Astrocyte (in vitro differentiated cells and primary cell): ENCODE measurements at places on chromosomes 12 and 14.
A peak's percentile ranks its signal among the peaks of the same experiment; 100 is the strongest.

DNA sequence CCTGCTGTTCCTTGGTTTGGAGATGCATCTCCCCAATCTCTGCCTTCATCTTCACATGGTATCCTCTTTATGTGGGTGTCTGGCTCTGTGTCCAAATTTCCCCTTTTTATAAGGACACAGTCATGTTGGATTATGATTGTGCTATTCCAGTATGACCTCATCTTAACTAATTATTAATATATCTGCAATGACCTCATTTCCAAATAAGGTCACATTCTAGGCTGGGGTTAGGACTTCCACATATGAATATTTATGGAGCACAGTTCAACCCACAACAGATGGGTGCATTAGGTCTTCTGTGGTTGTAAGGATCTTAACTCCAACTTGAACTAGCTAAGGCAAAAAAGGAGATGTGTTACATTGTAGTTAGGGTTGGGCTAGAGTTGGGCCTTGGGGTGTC lies 69.4 kb downstream of the ADCK1 start:
- no peak for DNase-seq

DNA sequence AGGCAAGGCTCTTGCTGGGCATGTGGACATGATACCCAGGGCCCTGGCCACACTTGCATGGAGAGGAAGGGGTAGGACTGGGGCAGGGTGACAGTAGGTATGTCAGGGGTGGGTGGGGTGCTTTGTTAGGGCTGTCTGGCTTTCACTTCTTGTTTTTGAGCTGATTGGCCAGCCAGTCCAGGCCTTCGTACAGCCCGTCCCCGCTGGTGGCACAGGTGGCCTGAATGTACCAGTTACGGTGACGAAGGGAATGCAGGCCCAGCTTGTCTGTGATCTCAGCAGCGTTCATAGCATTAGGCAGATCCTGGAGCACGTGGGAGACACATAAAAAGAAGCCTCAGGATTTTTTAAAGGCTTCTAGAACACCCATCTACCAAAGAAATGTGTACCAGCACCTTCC lies 13.5 kb upstream of the FKBP11 start:
- DNase-seq = no peak

DNA sequence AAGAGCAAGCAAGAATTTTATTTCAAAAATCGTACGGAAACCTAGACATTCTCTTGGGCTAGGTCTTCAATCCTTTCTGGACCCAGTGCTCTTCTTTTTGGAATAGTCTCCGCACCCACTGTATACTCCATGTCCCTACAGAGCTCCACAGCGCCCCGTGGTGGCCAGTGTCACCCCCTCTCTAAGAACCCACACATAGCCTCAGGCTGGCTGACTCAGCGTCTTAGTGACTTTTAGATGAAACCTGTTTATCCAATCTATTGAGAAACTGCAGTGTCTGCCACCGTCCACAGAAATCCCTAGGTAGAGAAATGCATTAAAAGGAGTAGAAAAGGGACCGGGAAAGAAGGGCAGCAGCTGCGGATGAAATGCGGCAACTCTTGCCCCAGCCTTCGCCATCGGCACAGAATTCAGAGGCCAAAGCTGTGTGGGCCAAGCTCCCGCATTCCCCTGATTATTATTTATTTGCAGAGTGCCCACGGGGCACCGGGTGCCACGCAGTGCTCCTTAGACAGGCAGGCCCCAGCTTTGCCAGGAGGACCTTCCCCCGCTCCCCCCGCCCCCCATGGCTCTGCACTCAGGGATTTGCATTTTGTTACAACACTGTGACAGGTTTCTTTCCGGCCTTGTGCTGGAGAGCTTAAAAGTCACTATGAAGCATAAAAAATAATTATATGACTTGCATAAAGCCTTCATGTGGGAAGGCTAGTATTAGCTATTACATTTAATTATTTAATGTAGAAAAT lies 170.1 kb upstream of the FKBP4 start:
- DNase-seq = peak; percentile 3

GRCh38 chr12:68899251-68899771 lies 33.7 kb downstream of the CPM start:
- DNase-seq = peak; percentile 90

GRCh38 chr12:15320881-15321280 lies 1.4 kb upstream of the PTPRO start:
- no peak for DNase-seq

DNA sequence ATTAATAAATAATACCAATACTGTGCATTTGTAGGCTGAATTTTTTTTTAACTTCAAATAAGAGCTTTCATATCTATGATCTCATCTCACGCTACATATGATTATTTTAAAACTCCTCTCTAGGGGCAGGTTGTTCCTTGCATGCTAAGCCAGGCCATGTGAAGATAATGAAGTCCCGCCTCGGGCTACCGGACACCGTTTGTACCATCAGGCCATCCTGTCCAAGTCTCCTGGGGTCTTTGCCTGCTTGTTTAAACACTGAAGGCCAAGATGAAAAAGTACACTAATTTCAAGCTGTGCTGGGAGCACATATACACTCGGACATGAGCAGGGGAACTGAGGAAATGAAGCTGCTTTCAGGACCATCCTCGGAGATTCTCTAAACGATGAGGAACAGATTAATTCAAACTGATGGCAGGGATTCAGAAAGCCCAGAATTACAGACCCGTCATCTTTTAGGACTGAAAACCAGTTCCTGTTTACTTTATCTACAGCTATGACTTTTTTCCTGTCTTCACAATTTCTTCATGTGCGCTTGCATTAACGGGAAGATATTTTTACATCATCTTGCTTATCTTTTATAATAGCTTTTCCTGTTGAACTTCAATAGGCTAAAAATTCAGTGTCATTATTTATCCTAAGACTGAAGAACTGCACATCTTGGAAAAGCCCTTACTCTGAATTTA lies 6.3 kb upstream of the ABHD12B start:
- DNase-seq = no peak

DNA sequence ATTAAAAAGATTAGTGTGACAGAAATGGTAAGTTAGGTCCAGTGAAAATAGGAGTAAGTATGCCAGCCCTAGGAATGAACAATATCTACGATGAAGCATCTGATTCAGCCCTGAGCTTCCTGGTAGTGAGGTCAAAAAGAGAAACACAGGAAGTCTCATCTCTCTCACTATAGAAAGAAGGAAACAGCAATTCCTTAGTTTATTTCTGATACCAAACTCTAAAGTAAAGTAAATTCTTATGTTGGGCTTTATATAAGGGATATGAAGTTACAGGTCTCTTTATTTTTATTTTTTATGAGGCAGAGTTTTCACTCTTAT lies 76.7 kb upstream of the RFLNA start:
- DNase-seq = no peak

DNA sequence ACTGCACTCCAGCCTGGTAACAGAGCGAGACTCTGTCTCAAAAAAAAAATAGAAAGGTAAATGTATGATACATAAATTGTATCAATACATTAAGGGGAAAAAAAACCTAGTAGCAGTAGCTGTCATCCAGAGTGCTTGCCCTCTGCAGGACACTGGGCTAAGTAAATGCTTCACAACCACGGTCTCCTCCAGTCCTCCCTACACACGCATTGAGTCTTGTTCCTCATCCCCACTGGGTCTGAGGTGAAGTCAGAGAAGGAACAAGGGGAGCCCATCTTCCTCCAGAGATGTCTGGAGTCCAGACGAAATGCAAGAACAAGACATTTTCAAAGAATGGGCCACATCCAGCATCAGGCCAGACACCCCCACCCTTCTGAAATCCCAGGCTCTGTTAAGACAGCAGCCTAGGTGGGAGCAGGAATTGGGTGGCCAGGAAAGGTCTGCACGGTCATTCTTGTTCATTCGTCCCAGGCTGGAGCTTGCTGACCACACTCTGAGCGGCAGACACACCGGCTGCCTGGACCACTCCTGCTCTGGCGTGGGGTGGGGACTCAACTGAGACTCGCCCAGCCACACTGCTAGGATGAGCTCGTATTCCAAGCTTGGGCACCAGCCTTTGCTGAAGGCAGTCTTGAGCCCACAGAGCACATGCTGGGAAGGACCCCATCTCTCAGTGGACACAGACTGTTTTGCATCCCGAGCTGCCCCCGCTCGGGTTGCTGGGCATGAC lies 45.5 kb downstream of the CHGA start:
- DNase-seq = no peak

DNA sequence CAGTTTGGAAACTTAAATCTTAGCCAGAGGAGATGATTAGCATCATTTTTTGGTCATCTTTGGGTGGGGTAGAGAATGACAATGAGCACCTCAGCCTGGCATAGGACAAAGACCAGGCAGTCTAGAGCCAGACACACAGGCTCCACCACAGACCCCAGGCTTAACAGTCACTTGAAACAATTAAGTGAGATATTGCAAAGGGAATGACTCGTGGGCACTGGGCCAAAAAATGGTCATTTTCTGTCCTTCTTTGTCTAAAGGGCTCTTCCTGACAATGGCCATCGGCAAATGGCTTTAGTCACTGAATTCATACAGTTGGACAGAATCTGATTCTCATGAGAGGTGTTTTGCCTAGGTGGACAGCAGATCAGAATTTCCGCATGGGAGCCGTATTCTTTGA lies 78.0 kb upstream of the DICER1 start:
- DNase-seq = no peak

GRCh38 chr12:6088921-6089747 lies 35.3 kb downstream of the VWF start:
- DNase-seq = peak; percentile 62

GRCh38 chr12:92612611-92613010 lies 90.2 kb upstream of the PLEKHG7 start:
- DNase-seq = no peak

DNA sequence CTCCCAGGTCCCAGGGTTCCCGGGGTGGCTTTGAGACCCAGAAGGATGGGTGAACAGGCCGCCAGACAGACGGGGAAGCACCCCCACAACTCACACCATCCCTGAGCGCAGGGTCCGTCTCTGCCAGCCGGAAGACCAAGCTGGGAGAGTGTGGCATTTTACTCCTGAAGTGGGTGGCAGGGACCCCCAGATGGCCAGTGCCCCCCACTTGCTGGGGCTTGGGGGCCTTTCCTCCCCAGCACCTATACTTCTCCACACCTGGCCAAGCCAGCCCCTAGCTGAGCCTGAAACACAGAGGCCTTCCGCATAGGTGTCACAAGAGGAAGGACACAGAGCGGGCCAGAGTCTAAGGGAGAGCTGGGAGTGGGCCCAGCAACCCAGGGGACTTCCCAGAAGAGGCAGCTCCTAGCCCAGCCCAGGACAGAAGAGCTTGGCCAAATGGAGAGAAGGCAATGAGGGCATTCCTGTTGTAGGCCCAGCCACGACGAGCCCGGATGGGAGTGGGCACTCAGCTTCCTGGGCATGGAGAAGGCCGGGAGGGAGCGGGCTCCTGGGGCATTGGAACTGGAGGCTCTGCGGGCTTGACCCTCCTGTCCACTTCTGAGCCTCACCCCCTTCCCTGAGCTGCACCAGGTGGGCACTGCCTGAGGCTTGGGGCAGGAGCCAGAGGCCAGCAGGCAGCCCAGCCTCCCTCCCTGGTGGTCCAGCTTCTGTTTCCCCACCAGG lies 3.3 kb downstream of the AHNAK2 start:
- DNase-seq = no peak

- no peak for DNase-seq
Measured at GRCh38 chr12:21577516-21577915, 27.1 kb downstream of the GYS2 start.

- peak; percentile 44 for DNase-seq
Measured at GRCh38 chr12:2834581-2835491, at the start of gene NRIP2. TSS of gene NRIP2 (minus strand) at chr12:2835035. CDS start at chr12:2834983, 52 bp downstream.

GRCh38 chr14:48876806-48877340 lies 709.3 kb downstream of the RPS29 start:
- DNase-seq = no peak

DNA sequence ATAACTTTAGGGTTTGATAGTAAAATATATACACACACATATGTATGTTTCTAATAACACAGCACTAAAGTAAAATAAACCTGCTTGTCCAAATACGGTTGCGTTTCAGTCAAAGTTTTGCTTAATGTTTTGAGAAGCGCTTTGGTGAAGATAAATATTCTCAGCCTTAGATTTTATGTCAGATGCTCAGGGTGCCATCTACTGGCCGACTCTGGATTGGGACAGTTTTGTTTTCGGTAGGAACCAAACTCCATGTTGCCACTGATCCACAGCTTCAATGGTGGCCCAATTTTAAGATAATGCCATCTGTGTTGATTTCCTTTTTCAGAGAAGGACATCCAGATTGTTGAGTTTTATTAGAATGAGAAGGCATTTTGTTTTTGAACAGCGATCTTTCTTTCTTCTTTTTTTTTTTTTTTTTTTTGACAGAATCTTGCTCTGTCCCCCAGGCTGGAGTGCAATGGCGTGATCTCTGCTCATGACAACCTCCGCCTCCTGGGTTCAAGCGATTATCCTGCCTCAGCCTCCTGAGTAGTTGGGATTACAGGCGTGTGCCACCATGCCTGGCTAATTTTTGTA lies 43.1 kb downstream of the LLPH start:
- peak; percentile 45 for DNase-seq

GRCh38 chr12:7872566-7873319 lies at the start of gene SLC2A14:
TSS of gene SLC2A14 (minus strand) at chr12:7872915. CDS start at chr12:7869880, 3,035 bp downstream.
- DNase-seq = no peak

GRCh38 chr12:56958422-56958821 lies 1.0 kb upstream of the RDH16 start:
- no peak for DNase-seq
